ENCODE measurements at places on chromosomes 5 and 9.

GRCh38 chr9:16725066-16725465 lies 145.4 kb downstream of the BNC2 start:
- DNase-seq, result no peak

DNA sequence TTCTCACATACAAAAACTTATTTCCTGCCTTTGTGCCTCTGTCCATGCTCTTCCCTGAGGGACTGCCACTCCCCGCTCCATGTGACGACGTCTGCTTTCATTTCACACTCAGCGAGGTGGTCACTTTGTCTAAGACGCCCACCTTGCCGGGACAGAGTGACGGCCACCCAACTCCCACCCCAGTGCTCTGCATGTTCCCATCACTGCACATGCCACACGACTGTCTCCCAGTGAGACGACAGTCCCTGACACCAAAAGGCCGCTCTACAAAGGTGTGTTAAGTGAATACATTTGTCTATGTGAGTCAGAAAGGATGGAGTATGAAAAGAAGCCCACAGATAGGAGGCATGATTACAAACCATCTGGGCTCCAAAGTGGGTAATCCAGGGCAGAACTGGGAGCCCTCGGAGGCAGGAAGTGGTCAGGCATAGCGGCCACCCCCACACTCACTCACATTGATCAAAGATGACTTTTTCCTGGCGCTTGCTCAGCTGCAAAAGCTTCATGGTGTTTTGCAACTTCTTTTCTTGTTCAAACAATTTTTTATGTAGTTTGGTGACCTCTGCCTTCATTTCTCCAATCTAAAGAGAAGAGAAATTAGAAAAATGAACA lies 185.8 kb downstream of the CDK5RAP2 start:
- peak; percentile 86 for DNase-seq

DNA sequence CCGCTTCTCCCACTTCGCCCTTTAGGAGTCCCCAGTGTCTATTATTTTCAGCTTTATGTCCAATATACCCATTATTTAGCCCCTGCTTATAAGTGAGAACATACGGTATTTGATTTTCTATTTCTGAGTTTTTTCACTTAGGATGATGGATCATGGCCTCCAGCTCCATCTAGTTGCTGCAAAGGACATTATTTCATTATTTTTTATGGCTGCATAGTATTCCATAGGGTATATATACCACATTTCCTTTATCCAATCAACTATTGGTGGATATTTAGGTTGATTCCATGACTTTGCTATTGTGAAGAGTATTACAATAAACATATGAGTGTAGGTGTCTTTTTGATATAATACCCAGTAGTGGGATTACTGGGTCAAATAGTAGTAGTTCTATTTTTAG lies 162.9 kb downstream of the FER start:
- DNase-seq, result no peak

DNA sequence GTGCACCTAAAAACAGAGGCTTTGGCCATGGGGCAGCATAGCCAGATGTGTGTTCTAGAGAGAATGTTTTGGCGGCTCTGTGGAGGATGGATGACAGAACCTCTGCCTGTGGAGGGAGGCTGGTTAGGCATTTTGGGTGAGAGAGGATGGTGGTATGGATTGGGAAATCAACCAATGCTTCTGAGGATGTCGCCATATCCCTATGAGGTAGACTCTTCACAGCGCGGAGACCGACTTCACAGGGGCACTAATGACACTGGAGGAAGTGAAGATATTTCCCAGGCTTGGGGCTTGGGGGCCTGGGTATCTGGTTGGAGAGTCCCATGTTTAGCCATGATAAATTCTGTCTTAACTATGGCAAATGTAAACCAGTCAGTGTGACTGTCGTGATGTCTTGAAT lies 140.6 kb upstream of the KLF4 start:
- DNase-seq, result no peak

GRCh38 chr5:150245111-150245789 lies 44.3 kb downstream of the CAMK2A start:
- peak; percentile 53 for DNase-seq

DNA sequence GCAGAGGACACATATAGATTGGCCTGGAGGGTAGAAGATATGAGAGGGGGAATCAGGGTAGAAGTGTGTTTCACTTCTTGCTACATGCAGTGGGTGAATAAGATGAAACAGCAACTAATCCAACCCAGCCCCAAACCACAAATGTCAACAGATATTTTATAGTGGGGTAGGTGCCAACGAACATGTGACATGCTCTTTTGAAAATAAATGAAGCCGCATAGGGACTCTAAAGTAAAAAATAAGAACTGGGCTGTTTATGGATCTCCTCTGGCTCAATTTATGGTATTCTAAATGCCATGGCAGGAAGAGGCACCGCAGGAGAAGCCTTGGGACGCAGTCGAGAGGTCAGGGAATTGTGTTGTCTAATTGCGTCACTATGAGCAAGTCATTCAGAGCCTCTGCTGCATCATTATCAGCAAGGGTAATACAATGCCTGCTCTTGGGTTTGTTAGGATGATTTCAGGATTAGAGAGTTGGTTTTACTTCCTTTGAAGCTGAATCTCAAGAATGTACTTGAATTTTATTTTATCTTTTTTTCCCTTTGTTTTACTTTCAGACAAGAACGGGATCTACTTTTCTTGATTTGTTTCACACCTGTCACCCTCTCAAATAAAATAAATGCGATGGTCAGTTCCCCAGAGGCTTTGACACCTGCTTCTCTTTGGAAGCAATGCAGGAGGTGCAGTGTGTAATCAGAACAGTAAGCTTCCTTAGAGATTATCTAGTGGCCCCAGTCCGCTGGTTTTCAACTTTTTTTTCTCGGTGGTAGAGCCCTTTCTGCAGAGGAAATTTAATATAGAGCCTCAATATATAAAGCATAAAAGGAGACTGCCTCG lies 375.6 kb upstream of the CLINT1 start:
- DNase-seq, result no peak

DNA sequence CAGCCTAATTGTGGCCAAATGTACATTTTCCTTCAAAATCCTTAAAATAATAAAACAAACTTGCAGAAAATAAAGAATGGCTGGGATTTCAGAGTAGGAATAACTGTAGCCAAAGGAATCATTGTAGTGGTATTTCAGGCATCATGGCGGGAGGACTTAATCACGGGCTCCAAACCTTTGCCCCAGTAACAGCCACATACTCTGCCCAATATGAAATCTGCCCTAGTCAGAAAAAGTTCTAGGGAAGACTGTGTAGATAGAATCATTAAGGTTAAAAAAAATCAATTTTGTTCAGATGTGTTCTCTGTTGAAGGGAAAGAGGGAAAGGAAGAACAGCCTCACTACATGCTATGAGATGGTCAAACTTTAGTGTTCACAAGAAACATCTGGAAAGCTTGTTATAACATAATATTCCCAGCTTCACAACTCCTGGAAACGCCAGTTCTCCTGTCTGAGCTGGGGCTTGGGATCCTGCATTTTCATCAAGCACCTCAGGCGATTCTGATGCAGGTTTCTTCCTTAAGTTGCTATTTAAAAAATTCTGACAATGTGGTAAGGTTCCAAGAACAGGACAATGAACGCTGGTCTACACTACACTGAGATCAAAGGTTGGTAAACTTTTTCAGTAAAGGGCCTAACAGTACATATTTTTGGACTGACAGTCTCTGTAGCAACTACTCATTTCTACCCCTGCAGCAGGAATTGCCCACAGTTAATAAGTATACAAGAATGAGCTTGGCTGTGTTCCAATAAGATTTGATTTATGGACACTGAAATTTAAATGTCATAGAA lies 87.9 kb downstream of the CEMIP2 start:
- DNase-seq, result peak; percentile 59

- no peak for DNase-seq
Observed at GRCh38 chr9:105858877-105859276, 164.5 kb downstream of the TMEM38B start.

- DNase-seq, result no peak
Observed at GRCh38 chr5:25764733-25765132, 1120.0 kb upstream of the CDH10 start.

GRCh38 chr5:69113851-69114250 lies 20.0 kb downstream of the SLC30A5 start:
- DNase-seq, result no peak

GRCh38 chr5:8892926-8893325 lies 652.9 kb downstream of the SEMA5A start:
- no peak for DNase-seq

DNA sequence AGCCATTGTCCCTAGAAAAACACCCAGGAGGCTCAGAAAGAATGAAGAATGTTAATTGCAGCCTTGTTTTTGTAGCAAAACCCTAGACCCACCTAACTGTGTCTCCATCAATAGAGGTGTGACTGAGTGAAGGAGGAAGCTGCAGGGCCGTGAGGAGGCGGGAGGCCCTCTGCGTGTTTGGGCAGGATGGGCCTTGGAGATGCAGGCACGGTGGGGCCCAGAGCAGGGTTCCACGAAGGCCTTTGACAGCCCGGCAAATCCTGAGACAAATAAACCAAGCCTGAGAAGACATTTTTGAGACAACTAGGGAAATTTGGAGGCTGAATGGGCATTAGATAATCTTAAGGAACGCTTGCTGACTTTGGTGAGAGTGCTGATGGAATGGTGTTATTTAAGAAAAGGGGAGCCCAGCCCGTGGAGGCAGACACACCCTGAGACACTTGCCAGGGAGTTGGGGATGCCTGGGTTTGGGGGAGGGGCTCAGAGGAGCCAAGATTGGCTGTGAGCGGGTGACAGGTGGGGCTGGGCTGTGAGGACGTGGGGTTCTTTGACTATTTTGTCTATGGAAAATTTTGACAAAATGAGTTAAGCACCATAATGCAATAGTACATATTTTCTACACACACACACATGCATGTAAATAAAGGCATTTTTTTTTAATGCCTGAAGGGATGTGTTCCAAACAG lies 48.8 kb downstream of the BARX1 start:
- no peak for DNase-seq

DNA sequence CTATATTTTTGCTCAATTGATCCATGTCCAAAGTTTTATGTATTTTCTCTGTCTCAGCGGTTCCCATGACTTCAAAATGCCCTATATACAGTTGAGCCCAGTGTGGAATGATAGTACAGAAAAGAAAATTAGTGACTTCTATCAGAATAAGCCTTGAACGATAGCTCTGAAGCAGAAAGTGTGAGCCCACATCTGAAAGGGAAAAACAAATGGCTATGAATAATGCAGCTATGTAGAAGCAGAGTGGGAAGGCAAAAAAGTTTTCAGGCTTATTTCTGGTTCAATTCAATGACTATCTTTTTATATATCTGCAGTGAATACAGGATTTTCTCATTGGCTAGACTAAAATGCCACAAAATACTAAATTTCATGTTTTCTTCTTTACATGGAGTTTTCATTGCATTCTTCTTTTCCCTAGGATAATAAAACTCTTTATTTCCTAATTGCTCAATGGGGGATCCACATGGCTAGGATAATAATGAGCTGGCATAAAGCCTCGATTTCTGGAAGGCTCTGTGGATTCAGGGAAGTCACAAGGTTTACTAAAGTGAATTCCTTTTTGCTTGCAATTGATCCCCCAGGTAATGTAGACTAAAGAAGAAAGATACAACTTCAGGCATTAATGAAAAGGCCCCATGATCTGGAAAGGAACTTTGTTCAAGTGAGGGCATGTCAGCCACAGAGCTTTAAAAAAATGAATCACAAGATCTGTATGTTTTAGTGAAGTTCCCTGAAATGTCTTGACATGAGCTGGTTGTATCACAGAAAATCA lies 377.0 kb upstream of the RIOK2 start:
- DNase-seq, result no peak

GRCh38 chr9:91407580-91408318 lies 15.9 kb downstream of the NFIL3 start:
- DNase-seq, result no peak

DNA sequence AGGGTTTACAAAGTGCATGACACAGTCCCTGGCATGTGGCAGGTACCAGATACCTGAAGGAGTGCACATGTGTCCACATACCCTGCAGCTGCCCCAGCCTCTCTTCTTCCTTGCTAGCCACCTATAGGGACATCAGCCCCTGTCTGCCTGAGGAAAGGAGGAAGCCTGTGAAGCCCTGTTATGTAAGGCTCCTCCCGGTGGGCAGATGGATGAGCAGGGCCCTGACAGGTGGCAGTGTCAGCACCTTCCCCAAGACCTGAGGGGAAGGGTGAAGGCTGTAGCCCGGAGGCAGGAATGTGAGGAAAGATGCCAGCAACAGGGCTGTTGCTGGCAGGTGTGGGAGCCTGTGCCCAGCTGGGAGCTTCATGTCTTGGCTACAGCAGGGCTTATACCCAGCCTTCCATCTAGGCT lies 21.7 kb downstream of the TCF7 start:
- DNase-seq, result no peak

- no peak for DNase-seq
Observed at GRCh38 chr5:173035904-173036707, 20.0 kb upstream of the CREBRF start.

DNA sequence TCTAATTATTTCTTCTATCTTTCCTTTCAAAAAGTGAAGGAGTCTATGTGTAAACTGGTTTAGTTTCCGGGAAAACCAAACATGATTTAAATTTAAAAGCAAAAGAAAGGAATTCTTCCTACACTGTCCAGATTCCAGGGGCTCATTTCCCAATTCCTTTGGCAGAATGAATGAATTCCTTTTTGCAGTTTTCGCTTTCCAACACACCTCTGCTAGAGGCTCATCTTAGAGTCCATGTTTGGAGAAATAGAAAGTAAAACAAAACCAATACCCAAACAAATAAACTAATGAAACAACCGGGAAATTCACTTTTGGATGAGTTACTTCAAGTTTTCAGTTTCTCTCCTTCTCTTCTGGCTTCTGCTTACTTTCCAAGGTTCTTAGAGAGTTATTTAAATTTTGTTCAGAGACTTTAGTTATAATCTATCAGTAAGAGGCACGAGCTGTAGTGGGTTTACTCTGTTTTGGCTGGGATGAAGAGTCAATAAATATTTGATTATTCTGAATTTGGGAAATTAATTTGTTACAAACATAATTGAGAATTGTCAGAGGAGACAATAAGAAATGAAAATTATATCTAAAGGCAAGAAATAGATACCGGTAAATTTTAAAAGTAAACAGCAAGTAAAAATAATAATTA lies 365.0 kb upstream of the CDH9 start:
- peak; percentile 57 for DNase-seq

GRCh38 chr9:7622481-7622880 lies 177.1 kb downstream of the DMAC1 start:
- no peak for DNase-seq
